Cortex of kidney (tissue), 1 donor: ENCODE measurements at places on chromosomes 2 and 18.

DNA sequence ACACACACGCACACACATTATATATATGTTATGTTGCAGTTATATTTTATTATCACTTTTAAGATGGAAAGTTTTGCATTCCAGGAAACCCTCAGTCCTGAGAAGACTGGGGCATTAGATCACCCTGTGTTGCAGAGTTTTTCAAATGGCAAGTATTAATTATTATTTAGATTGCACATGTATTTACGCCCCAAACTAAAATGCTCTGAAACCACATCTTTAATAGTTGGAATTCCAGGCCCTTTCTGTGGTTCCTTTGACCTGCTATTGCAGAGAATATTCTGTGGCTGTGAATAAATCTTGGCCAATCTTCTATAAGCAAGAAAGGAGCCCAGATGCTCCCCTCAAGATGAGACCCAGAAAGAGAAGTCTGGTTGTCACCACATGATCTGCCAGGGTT, 427.0 kb upstream of the TNP1 start:
- no peak for DNase-seq

- no peak for DNase-seq
These were observed 72.7 kb upstream of the MAP3K20 start for GRCh38 chr2:173002751-173003541.

DNA sequence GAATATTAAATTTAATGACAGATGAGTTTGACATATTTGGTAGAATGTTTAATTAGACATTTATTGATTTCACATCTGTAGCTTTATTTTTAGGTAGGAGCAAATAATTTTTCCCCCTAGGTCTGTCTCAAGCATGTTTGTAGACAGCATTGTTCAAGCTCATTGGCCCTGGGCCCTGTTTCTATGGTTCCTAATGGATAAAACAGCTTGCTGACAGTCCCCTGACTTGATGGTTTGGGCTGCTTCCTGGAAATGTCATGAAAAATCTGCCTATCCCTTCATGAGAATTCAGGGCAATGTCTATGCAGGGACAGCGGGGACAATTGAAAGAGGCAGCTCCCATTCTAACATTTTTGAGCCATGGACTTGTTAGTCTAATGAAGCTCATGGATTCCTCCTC, 14.6 kb upstream of the MEP1B start:
- DNase-seq, result no peak

DNA sequence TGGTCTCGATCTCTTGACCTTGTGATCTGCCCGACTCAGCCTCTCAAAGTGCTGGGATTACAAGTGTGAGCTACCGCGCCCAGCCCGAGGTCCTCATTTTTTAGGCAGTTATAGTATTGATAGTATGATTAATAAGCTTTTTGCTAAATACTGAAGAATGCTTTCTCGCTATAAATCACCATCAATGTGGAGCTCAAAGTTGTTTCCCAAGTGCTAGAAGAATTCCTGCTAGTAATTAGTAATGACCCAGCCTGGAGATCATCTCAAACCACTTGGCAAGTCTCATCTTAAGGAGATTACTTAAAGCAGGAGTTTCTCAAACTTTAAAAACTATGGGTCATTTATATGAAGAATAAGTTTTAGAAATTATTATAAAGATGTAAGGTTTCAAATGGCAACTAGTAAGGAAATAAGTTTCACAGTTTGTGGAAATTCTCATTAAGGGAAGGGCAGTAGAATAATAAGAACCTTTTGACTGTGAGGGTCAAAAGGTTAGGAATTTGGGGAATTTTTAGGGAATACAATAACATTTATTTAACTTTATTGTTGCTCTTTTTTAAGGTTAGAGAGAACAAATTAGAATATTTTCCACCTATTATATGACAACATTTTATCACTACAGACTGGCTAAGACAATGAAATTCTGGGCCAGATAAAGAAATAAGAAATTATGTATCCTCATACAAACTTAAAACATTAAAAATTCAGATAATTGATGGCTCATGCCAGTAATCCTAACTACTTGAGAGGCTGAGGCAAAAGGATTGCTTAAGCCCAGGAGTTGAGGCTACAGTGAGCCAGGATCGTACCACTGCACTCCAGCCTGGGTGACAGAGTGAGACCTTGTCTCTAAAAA, 148.6 kb upstream of the MAP3K20 start:
- DNase-seq, result no peak

DNA sequence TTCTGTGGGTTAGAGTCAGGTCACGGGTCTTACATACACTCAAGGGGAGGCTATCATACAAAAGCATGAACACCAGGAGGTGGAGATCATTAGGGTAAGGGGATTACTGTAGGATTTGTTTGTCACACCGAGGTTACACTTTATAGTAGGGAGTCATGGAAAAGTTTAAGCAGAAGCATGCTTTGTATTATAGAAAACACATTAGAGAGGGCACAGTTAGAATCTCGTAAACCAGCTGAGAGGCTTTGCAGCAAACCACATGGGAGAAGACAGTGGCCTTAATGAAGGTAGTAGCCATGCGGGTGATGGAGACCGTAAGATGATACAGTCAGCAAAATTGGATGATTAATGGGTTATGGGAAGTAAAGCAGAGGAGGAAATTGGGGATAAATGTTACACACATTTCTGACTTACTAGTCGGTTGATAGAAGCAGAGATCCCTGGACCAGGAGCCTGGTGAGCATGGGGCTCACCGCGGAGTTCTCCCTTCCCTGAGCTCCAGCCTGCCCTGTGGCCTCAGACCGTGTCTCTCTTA, 75.6 kb downstream of the MAPRE2 start:
- no peak for DNase-seq

GRCh38 chr2:119371111-119371510, 4.3 kb downstream of the DBI start:
- no peak for DNase-seq

DNA sequence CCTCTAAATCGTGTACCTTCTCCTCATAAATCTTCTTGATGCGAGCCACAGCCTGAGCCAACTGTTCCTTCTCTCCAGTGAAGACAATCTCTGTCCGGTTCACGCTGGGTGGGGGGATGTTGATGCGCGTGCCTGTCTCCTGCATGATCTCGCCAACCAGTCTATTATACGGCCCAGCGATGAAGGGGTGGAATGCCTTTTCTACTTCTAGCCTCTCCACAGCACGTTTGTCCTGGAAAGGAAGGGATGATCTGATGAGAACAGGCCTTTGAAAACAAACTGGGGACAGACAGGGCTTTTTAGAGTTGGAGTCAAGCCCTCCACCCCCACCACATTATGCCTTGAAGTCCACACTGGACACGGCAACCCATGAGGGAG, 59.3 kb downstream of the HDLBP start:
- no peak for DNase-seq

DNA sequence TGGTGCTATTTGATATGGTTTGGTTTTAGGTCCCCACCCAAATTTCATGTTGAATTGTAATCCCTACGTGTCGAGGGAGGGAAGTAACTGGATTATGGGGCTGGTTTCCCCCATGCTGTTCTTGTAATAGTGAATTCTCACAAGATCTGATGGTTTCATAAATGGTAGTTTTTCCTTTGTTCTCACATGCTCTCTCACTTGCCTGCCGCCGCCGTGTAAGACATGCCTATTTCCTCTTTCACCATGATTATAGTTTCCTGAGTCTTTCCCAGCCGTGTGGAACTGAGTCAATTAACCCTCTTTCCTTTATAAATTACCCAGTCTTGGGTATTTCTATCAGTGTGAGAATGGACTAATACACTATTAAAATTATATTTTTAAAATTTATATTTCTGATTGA, 7.3 kb downstream of the DIS3L2 start:
- no peak for DNase-seq

- DNase-seq, result no peak
These were observed 785.0 kb downstream of the CNTNAP5 start for GRCh38 chr2:124810132-124810531.

GRCh38 chr2:235793163-235793752, 299.4 kb downstream of the AGAP1 start:
- DNase-seq, result no peak
